Pulmonary artery endothelial cell (primary cell): ENCODE measurements at places on chromosomes 4 and X. TPM values are rescaled to one million over a fixed set of nuclear protein-coding genes. Genes with fewer than 3 reads are reported as not detected.

Gene ATP1B4
- total RNA-seq, result not detected in 2 replicates

Gene NMU
- 0.20 TPM in 1 of 2 replicates, not detected in the other for total RNA-seq

Gene LDOC1
- total RNA-seq, result 4.5 and 5.3 TPM in 2 replicates

Gene ZNF185
- total RNA-seq, result 15.8 and 33.3 TPM in 2 replicates

Gene NPY2R
- total RNA-seq, result not detected in 2 replicates

GRCh38 chrX:154593201-154593600 is 8.3 kb downstream of the CTAG1A start:
- DNase-seq, result no peak

GRCh38 chrX:47235691-47236103 is 2.9 kb downstream of the USP11 start:
- DNase-seq, result no peak

DNA sequence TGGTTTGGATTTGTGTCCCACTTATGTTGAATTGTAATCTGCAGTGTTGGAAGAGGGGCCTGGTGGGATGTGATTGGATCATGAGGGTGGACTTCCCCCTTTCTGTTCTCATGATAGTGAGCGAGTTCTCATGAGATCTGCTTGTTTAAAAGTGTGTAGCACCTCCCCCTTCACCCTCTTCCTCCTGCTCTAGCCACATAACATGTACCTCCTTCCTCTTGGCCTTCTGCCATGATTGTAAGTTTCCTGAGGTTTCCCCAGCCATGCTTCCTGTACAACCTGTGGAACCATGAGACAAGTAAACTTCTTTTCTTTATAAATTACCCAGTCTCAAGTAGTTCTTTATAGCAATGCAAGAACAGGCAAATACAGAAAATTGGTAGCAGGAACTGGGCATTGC is 138.7 kb downstream of the INPP4B start:
- no peak for DNase-seq

DNA sequence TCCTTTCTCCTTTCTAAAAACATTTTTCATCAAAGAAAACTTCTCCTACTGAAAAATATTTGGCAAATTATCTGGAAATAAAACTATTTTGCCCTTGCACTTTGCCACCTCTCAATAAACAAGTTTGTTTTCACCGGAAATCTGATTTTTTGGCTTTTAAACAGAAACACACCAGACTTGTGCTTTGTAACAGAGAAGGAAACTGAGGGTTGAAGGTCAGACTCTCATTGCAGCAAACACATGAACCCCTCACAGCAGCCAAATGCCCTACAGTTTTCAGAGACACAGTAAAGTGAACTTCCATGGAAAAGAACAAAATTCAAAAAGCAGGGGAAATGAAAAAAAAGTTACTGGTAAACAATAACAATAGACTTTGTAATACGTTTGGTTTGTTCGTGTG is 95.6 kb upstream of the WDR17 start:
- no peak for DNase-seq

GRCh38 chrX:13463608-13464007 is 105.8 kb upstream of the EGFL6 start:
- DNase-seq, result no peak

- DNase-seq, result no peak
Measured at GRCh38 chr4:40991908-40992307, 222.4 kb downstream of the APBB2 start.
